Kidney epithelial cell (primary cell): ENCODE measurements at places on chromosomes 11 and 22. TPM values are rescaled to one million over a fixed set of nuclear protein-coding genes. Genes with fewer than 3 reads are reported as not detected.

The TIGD3 gene
- total RNA-seq: 0.89 and 1.3 TPM in 2 replicates

The LSP1 gene
- not detected in 2 replicates for total RNA-seq

DNA sequence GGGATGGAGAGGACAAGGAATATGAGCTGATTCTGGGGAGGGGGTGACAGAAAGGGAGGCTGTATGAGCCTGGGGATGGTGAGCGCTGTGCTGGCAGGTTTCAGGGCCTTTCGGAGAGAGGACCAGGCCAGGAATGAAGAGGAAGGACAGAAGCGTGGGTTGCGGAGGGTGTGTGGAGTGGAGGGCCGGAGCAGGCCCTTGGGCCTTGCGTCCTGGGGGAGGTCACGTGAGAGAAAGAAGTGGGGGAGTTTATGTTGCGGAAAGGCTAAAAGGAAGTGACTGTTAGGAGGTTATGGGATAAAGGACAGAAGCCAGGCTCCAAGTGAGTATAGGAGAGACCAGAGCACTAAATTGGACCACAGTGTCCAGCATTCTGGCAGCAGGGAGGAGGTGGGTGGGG lies 17.5 kb downstream of the BCR start:
- DNase-seq: no peak

DNA sequence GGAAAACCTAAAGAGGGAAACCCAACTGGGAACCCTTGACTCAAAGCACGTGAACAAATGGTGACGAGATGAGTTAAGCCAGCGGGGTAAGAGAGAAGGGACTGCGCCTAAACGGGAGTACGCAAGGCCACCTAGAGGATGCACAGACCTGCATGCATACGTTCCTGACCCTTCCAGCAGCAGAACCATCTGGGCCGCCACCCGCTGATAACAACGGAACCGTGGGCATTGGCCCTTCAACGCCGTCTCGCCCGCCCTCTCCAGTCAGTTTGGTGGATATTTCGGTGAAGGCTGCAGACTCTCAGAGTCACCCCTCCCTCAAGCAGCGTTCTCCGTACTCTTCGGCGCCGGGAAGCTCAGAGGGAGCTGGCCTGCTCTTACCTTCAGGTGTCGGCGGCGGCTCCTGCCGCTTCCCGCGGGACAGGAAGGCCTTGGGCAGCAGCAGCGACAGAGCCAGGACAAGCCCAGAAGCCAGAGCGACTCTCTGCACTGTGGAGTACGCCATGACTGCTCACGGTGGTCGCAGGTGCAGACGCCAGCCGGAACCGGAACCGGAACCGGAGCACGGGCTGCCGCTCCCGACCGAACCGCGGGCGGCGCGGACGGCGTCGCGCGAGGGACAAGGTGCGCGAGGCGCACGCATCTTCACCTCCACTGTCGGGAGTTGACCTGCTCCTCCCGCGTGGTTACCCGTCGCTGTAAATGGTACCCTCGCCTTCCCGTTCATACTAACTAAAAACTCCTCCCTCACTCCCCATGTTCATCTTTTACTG lies at the start of gene RIC3:
TSS of gene RIC3 (minus strand) at position 541 of the 773 bp plus-strand sequence. CDS start at position 505, 36 bp downstream.
- no peak for DNase-seq

The PRR14L gene
- total RNA-seq: 22.0 and 23.6 TPM in 2 replicates

DNA sequence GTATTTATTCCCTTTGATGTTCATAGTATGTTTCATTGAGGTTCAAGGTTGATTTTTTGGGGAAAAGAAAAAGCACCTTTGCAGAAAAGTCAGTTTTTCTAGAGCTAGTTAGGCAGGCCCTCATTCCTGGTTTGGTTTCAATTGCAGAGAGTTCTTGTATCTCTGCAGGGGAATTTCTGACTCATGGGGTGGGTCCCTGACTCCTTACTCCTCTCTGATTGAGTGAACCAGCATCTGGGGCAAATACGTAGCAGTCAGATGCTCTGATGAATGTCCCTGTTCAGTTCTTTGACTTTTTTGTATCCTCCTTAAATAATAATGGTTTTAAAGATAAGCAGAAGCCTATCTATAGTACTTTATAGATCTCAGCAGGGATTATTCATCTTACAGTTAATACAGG lies 7.7 kb upstream of the NCR3LG1 start:
- DNase-seq: peak; percentile 23

The ZNF195 gene
- total RNA-seq: 53.5 and 72.5 TPM in 2 replicates

The KLHDC7B gene
- total RNA-seq: 16.3 and 20.1 TPM in 2 replicates

DNA sequence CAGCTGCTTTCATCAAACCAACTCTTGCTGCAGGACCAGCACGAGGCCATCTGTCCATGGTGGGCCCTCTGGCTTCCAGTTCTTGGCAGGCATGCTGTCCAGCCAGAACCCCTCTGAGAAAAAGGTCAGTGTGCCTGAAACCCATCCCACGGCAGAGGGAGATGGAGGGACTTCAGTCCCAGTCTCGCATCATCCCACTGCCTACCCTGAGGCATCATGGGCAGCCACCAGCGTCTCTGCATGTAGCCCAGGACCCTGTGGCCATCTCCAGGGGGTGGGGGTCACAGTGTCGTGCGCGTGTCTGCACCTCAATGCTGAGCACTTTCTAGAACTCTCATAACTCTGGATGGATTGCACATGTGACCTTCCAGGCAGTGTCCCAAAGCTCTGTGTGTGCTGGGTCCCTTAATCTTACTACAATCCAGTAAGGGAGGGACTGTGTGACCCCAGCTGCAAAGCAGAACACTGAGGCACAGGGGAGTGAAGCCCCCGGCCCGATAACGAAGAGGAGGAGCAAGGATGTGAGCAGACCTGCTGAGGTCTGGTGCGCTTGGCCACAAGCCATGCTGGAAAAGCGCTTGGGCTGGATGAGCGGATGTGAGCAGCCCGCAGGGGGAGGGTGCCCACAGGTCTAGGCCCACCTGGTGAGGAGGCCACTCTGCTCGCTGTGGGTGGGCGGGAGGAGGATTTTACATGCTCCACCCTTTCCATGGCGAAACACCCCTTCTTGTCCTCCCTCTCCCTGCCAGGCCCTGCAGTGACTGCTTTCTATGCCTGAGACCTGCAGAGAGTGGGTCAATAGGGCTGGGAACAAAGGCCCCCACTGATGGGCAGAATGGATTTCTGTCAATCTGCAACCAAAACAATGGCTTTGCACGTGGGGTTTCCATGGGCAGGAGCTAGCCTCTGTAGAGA lies 1401.0 kb downstream of the BRD1 start:
- DNase-seq: no peak

DNA sequence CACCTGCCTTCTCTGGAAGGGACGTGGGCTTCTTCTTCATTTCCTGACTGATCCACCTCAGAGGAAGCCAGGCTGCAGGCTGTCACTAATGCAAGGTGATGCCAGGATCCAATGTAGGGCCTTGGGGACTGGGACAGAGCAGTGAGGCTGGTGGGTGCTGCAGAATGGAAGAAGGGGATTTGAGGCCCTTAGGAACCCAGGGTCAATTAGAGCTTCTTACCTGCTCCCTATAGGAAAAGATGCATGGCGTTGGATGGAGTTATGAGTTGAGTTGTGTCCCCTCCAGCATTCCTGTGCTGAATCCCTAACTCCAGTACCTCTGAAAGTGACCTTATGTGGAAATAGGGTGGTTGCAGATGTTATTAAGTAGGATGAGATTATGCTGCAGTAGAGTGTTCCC lies 190.4 kb downstream of the MIAT start:
- no peak for DNase-seq

The MMP13 gene
- 0.13 TPM in 1 of 2 replicates, not detected in the other for total RNA-seq

DNA sequence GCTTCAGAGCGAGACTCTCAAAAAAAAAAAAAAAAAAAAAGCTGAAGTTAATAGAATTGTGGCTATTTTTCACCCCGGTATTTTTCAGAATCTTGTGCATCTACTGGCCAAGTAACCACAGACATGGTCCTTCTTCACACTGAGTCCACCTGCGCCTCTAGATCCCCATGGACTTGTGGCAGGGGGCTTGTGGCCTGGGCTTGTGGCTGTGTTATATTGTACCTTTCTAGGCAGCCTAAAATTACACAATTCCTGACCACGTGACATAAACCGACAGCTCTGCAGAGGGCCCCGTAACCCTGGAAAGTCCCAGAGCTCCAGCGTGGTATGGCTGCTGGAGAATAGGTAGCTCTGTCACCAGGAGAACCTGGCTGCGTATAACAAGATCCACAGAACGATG lies 10.9 kb upstream of the NAALADL1 start:
- DNase-seq: no peak

The PATE2 gene
- 0.27 TPM in 1 of 2 replicates, not detected in the other for total RNA-seq

DNA sequence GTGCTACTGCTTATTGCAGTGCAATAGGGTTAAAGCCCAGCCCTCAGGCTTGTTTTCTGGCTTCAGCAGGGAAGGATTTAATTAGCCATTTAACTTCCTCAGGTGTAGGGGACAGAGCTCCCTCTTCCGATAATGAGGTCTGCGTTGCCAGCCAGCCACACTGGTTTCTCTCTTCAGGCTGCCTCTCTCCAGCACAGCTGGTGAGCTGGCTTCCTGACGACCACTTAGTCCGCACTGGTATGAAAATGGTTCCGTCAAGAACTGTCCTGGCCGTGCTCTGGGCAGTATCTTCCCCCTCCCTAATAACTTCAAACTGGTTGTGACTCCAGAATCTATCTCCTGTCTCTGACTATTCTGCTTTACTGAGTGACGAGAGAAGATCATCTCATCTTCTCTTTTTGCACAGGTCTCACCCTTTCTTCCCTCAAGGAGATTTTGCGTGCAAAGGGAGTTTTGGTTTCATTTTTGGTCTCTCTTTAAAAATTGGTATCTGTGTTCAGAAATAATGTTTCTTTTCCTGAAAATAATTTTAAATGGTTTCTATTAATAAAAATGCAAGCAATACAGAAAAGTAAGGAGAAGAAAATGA lies 49.2 kb downstream of the CNTN5 start:
- DNase-seq: no peak

GRCh38 chr11:102413497-102413896 lies 39.1 kb downstream of the TMEM123 start:
- no peak for DNase-seq

GRCh38 chr11:118690553-118691304 lies 11.3 kb upstream of the TREH start:
- DNase-seq: no peak

DNA sequence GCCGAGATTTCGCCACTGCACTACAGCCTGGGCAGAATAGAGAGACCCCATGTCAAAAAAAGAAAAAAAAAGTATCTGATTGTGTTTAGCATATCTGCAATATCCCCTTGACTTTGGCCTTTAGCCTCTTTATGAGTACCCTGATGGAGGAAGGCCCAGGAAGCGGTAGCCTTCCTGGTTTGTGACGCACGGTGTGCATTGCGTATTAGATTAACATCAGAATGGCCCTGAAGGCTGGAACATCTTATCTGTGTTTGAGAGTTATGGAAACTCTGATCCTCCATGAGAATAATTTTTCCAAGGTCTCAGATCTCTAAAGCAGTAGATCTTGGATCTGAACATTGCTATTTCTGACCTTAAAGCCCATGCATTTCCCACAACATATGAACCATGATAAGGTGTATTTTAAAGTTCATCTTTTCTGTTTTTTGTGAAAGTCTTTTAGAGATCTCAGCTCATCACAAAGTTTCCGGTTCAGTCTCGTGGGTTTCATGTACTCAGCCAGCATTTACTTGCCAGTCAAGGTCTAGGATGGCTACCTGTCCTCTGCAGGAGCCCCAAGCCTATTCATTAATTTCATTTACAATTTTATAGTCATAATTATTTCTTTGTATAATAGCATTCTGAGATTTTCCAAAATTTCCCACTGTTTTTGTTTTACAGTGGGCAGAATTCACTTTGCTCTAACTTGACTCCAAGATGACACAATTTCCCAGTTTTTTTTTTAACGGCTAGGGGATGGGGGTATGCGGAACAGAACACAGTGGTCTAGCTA lies 605 bp upstream of the FDX1 start:
- DNase-seq: no peak

DNA sequence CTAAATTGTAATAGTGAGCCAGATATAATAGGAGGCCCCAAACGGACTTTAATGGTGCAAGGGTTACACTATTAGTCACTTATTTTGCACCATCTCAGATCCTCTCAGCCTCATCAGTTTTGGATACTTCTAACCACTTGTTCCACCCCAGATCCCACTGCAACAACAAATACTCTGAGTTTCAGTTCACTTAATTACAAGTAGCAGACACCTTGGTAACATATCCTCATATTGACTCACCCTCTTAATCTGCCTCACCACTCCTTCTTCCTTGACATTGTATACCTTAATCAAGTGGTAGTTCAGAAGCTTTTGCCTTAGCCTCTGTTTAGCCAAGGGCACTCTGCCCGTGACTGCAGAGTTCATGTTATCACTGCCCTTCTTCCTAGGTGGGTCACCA lies 256.1 kb upstream of the UBASH3B start:
- no peak for DNase-seq

DNA sequence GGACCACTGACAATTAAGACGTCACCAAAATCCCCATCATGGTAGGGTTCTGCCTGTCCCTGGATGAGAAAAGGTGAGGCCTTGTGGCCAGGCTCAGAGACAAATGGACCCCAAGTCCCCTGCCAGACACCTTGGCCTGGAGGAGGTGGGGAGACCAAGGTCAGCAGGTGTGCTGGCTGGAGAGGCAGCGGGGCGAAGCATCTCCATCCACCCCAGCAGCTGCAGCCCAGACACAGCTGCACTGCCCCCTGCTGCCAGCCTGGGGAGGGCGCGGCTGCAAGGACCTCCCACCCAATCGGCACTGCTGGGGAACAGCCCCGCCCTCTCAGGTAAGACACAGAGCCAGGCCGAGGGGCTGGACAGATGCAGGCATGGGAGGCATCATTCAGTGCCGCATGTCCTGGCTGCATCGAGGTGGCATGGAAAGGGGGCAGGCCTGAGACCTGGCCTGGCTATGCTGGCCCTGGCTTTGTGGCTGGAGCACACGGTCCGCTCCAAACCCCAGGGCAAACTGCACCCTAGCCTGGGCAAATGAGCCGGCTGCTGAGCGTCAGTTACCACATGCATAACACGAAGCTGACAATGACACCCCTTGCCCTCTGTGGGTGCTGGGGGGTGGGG lies 12.2 kb upstream of the MFNG start:
- no peak for DNase-seq

The CD248 gene
- total RNA-seq: 0.07 and 0.17 TPM in 2 replicates

The CNTN5 gene
- total RNA-seq: 0.29 TPM in 1 of 2 replicates, not detected in the other

DNA sequence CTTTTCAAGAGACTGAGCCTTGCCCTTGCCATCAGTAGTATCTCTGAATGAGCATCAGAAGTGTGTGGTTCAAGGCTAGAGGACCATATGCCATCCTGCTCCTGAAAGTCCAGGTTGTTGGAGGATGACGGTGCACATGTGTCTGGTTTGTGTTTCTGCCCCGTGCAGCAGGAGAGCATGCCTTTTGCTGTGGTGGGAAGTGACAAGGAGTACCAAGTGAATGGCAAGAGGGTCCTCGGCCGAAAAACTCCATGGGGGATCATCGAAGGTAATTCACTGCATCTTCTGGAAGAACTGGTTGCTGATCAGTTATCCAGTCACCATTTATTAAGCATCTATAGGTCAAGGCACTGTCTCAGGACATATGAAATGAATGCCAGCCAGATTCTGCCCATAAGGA lies 6.1 kb upstream of the WBP2NL start:
- no peak for DNase-seq

DNA sequence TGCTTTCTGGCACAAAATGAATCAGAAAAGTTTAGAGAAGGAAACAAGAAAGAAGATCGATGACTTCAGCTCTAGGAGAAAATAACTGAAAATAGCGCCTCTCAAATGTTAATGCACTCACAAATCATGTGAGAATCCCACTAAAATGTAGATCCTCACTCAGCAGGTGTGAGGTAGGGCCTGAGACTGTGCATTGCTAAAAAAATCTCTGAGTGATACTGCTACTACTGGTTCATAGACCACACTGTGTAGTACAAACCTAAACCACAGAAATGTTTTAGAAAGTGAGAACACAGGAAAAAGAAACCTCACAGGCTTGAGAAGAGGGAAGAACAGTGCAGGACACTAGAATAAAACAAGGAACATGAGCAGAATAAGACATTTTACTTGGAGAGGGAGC lies 2.0 kb downstream of the OR8D4 start:
- DNase-seq: no peak

GRCh38 chr22:37370306-37370979 lies 56.8 kb downstream of the ELFN2 start:
- no peak for DNase-seq
